Fibroblast of lung (primary cell): ENCODE measurements at places on chromosomes 16 and 17.

- DNase-seq: no peak
Measured at GRCh38 chr16:11797957-11798299, 870 bp upstream of the ZC3H7A start.

GRCh38 chr16:85990861-85991301 is 91.9 kb downstream of the IRF8 start:
- DNase-seq: no peak

DNA sequence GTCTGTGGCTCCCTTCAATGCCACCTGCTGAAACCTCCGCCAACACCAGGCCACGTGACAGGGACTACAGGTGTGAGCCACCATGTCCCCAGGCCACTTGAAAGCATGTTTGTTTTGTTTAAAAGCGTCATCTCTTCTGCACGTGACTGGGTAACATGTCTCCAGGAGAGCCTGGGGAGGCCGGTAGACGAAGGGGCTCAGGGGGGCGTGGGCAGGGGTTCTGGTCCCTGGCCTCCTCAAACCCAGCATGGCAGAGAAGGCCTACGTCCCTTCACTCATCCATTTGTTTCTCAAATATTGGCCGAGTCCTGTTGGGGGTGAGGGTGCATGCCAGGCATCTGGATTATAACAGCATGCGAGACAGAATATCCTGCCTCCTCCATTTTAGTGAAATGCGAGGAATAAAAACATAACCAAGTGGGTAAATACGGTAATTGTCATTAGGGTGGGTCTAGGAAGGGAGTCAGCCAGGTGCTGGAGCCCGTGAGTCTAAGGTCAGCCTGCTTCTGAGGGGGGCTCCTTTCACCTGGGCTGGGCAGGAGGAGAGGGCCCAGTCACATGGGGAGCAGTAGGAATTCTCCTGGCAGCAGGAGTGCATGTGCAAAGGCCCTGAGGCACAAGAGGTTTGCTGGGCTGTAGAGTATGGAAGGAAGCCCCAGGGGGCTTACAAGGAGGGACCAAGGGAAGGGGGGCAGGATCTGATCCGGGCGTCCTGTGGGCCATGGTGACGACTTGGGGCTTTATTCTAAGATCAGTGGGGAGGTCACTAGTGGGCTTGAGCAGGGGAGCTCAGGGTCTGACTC is 26.8 kb upstream of the CIBAR2 start:
- no peak for DNase-seq

GRCh38 chr17:36461330-36462110 is 25.0 kb upstream of the ZNHIT3 start:
- DNase-seq: no peak

- DNase-seq: no peak
Measured at GRCh38 chr17:32516450-32516849, 29.7 kb downstream of the CDK5R1 start.

GRCh38 chr16:85353839-85354685 is 241.8 kb upstream of the CIBAR2 start:
- no peak for DNase-seq

- no peak for DNase-seq
Measured at GRCh38 chr17:75367312-75367711, 38.2 kb downstream of the GRB2 start.

- peak; percentile 29 for DNase-seq
Measured at GRCh38 chr16:50326835-50327465, 41.8 kb downstream of the BRD7 start.

- peak; percentile 47 for DNase-seq
Measured at GRCh38 chr17:17191961-17192381, 14.2 kb downstream of the PLD6 start.

DNA sequence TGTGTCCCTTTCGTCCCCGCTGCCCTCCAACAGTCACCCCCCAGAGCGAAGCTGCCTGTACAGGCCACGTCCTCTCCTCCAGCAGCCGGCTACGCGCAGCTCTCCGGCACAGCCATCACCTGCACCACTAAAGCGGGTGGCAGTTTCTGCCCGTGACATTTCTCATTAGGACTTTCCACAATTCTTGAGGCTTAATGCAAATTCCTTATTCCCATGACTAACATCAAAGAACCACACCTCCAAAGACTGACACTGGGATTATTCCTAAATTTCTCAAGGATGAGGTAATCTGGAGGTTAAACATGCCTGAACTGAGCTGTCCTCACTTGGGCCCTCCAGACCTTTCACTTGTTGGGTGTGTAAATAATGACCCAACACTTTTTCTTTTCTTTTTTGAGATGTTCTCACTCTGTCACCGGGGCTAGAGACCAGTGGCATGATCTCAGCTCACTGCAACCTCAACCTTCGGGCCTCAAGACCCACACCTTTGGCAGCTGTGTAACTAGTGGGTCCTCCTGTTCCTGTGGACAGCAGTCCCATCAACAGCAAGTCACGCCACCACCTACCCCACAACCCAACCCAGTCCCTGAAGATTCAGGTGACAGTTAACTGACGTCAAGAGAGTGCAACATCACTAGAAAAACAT is 11.7 kb downstream of the ANKRD11 start:
- peak; percentile 87 for DNase-seq

DNA sequence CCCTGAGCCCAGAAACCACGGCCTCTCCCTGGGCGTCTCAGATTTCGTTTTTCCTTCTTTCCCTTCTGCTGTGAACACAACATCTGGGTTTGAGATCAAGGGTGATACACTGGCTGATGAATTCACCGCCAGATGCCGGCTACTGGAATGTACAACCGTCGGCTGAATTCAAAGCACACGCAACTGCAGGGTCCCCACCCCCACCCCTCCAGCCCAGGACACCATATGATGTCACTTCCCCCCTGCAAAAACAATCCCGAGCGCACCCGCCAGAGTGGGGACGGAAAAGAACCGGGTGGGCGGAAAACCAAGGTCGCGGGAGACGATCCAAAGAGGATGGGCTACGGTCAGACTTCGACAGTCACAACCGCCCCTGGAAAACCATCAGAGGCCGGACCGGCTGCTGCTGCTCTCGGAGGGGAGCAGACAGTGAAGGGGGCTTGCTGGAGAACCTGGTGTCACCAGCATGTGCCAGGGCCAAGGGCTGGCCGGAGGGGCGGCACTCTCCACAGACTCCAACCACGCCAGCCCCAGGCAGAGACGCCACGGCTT is 23.3 kb downstream of the CEP295NL start:
- DNase-seq: peak; percentile 97

DNA sequence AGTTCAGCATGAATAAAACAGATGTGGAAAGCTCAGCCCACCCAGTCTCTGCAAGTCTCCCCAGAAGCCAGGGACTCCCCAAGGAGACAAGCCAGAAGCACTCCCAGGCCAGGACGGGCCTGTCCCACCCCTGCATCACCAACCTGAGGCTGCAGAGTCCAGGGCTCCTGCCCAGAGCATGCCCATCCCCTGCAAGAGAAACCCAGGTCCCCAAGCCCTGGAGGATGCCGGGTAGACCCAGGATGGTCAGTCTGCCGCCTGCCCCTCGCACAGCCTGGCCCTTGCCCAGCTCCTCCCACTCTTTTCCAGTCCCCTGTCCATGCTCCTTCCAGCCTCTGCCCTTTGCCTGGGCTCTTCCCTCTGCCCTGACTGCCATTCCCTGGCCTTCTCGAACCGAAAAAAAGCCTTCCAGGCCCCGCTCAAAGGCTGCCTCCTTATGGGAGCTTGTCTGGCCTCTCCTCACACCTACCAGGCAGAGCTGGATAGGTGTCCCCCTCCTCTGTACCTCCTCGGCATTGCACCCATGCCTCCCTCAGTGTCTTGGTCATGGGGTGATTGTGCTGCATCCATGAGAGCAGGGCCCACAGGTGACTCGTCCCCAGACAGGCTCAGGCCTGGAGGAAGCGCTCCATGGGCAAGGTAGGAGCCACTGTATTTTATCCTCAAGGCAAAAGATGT is 44.8 kb downstream of the BEAN1 start:
- DNase-seq: no peak
